Activated CD4-positive, alpha-beta T cell treated with anti-CD3 and anti-CD28 coated beads for 1 hour (primary cell): ENCODE measurements at places on chromosomes 2 and 18.

GRCh38 chr2:83022631-83023210, 1436.4 kb downstream of the SUCLG1 start:
- no peak for DNase-seq

DNA sequence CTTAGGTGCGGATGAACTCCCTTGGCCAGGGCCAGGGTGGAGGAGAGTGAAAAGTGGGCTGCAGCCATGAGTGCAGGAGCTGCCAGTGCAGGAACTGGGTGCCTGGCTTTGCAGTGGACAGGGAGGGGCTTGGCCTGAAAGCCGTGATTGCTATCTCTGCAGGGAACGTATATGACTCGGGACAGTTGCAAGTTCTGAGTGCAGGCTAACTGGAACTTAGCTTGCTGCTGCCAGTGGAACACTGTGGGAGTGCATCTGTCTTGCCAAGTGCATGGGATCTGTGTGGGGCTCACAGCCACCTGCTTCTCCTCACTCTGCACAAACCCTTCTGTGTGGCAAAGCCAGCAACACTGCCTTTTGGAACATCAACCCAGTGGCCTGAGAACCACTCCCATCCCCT, 36.9 kb downstream of the FLACC1 start:
- no peak for DNase-seq

GRCh38 chr2:181124497-181124896, 144.1 kb downstream of the UBE2E3 start:
- no peak for DNase-seq

DNA sequence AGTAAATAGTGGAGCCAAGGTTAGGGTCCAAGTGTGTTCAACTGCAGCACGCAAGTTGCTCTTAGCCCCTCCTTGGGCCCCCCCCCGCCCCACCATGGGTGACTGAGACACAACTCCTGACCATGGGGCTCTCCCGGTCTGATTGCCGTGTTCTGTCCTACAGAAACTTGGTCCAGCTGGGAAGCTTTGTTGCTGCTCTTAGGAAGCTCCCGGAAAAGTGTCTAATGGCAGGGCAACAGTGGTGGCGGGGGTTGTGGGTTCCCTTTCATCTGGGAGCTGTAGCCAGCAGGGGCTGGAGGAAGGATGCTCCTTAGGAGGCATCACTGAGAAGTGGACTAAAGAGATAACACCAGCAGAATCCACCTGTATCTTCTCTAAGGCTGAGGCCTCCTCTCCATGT, 111.1 kb downstream of the CYP26B1 start:
- no peak for DNase-seq

DNA sequence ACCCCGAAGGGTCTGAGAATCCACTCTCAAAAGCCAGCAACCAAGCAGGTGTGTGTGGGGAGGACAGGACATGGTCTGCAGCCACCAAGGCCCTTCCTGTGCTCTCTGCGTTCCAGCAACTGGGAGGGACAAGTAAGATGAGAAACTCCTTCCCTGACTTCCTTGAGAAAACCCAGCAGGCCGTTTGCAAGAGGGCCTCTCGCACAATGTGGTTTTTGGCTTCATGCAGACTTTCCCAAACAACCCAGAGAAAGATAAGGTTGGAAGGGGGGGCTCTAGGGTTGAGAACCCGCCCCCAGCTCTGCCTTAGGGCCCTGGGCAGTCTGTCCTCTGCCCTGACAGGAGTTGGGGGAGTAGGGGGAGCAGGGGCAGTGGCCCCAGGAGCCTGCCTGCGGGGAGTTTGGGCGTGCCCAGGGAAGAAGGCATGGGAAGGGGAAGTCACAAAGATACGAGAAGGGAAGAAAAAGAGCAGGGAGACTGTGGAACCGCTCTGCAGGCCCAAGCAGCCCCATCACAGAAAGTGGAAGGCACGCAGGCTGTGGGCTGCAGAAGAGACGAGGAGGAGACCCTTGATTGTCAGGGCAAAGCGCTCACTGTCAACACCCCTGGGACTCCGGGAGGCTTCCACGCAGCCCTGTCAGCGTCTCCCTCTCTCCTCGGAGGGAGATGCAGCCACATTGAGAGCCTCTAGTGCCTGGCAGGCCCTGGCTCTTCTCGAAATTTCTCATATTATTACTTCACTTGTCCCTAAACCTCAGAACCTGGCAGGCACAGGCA, 99.8 kb downstream of the SMAD7 start:
- DNase-seq = no peak

GRCh38 chr2:209577376-209578357, 153.8 kb downstream of the MAP2 start:
- no peak for DNase-seq

DNA sequence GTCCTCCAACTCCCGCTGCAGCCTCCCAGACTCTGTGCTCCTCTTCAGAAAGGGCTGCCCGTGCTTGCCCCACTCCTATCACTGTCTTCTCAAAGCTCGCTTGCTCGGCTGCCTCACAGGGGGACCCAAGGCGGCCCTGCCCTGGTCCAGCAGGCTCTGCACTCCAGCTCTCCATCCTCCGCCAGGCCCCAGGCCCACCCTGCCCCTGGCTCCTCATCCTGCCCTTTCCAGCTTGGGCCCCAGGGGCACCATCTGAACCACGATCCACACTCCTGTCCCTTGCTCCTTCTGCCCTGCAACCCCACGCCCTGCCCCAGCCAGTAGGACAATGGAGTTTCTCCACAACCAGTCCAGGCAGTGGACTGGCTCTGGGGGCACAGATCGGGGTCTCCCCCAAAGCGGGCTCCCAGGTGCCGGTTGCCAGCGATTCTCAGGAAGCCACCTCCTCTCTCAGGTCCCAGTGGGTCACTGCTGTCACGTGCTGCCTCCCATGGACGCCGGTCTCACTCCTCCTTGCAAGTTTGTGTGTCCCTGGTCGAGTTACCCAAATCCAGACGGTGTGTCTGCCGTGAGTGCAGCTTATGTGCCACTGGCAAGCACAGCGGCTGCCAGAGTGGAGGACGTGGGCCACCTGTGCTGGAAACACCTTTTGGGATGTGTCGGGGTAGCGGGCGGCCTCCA, 238.5 kb downstream of the HDAC4 start:
- no peak for DNase-seq

GRCh38 chr2:181125359-181125758, 145.0 kb downstream of the UBE2E3 start:
- no peak for DNase-seq

- DNase-seq = no peak
Observed at GRCh38 chr2:217482056-217482710, 520.6 kb downstream of the TNS1 start.

GRCh38 chr2:54956111-54956627, 94.1 kb downstream of the RTN4 start:
- no peak for DNase-seq

DNA sequence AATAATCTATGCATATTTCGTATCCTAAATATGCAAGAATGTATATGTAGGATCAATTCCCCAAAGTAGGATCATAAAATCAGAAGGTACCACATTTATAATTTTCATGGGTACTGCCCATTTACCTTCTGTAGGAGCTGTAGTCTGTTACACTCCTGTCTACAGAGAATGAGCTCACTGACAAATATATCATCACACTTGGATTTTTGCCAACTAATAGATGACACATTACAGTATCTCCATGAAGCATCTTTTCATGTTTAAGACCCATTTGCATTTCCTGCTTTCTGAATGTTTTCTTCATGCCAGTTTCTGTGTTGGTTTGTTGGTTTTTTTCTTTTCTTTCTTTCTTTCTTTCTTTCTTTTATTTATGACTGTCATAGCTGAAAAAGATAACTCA, 70.9 kb upstream of the EML6 start:
- DNase-seq = no peak

DNA sequence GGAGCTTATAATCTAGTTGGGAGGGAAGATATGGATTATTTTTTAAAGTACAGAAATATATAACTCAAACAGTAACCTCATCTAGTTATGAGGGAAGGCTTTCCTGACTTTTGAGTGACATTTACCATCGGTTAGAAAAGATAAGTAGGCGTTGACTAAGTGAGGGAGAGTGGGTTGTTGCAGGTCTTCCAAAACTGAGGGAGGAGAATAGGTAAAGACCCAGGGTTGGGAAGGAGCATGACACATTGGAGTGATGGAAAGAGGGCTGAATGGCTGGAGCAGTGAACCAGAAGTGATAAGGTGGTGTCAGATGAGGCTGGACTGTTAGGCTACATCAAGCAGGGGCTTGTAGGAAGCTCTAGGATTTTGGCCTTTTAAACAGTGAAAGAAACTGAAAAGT, 10.6 kb upstream of the NUP35 start:
- no peak for DNase-seq

- DNase-seq = no peak
Observed at GRCh38 chr18:74172697-74173433, 24.5 kb downstream of the TIMM21 start.

DNA sequence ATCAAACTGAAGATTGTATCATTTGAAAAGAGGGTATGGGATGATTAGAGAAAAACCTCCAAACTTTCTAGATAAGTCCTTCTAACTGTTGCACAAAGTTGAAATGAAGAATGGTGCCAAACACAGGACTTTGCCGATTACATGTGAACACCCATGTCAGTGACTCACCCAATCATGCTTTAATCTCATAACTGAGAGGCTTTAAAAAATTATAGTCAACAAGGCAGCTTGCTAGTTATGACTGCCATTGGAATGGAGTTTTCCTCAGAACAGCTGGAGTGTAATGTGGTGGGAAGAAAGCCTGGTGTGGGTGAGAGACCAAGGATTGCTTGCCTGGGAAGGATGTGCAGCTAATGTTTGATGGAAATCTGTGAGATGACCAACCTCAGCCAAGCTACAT, 98.2 kb upstream of the ALPP start:
- no peak for DNase-seq

GRCh38 chr2:216792222-216793021, 67.4 kb downstream of the TNP1 start:
- no peak for DNase-seq

DNA sequence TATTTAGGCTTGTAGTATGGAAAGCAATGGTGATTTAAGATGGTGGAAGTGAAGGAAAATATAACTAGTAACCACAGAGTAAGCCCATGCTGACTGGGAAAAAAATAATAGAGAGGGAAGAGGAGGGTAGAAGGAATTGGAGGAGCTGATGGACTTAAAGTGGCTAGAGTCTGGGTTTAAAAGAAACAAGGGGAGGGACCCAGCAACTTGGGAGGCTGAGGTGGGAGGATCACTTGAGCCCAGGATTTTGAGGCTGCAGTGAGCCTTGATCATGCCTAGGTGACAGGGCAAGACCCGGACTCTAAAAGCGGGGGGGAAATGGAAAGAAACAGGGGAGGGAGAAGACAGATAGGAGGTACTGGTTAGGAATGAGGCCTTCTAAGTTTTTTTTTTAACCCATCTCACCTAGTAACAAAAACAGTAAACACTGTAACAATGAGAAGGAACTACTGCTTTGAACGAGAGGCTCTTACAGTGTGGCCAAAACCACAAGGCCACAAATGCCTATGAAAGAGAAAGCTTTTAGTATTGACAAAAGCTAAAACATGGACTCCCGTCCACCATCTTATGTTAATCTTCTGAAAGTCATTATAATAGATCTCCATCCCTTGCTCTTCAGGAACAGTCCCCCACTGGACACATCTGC, 26.6 kb downstream of the METTL8 start:
- DNase-seq = no peak

- DNase-seq = no peak
Observed at GRCh38 chr2:121804997-121805765, 49.7 kb downstream of the TSN start.

DNA sequence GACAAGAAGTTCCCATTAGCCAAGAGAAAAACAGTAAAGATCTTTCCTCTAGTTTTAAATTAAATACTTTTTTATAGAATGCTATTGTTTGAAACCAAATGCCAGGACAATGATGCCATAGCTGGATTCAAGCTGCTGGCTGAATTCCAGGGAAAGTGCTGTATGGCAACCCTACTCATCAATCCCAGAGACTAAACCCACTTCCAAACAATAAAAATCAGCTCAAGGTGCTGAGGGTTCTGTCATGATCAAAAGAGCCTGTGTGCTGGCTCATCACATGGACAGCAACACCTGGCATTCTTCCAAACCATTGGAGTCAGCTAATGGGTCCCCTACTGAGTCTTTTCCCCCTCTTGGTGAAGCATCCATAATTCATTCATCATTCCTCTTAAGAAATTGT, 53.7 kb upstream of the PARD3B start:
- DNase-seq = no peak

DNA sequence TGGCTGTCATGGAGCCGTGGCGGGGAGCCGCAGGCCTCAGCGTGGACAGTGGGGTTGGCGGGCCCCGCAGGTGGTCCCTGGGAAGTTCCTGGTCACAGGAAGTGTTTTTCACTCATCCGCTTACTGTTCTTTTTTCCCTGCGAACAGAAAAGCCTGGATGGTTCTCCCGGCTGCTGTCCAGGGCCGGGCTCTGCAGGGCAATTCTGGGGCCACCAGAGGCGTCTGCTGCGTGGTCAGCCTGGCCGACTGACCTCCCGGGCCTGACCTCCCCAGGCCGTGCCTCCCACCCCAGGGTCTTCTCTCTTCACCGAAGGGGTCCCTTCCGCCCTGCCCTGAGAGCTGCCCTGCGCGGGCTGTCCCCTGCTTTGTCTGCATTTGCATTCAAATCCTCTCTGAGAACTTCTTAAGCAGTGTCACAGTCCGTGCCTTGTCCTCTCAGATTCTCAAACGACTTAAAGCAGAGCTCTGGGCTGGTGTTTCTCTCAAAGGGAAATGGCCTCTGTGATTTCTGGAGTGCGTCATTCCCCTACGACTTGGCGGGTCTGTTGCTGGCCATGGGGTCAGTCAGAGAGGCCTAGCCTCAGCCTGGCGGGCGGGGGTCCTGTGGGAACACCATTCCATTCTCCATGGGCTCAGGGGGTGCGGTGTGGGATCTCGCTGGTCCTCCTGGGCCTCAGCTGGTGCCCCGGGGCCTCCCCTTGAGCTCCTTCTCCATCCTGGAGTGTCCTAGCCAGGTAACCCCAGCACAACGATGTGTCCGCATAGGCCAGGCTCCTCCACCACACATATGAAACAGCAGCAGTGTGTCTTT, 38.3 kb downstream of the KLHL29 start:
- DNase-seq = no peak

- no peak for DNase-seq
Observed at GRCh38 chr18:11868230-11868629, 17.0 kb downstream of the CHMP1B start.

- DNase-seq = no peak
Observed at GRCh38 chr2:172931256-172931894, 144.3 kb upstream of the MAP3K20 start.

GRCh38 chr2:55498582-55498981, 20.9 kb upstream of the CFAP36 start:
- DNase-seq = no peak

GRCh38 chr18:420661-421246, 79.7 kb downstream of the COLEC12 start:
- DNase-seq = no peak
